Glomerular endothelial cell (primary cell): ENCODE measurements at places on chromosomes 7 and 10. TPM values are rescaled to one million over a fixed set of nuclear protein-coding genes. Genes with fewer than 3 reads are reported as not detected.

GRCh38 chr7:80147543-80148391 is 13.1 kb downstream of the GNAI1 start:
- no peak for DNase-seq

DNA sequence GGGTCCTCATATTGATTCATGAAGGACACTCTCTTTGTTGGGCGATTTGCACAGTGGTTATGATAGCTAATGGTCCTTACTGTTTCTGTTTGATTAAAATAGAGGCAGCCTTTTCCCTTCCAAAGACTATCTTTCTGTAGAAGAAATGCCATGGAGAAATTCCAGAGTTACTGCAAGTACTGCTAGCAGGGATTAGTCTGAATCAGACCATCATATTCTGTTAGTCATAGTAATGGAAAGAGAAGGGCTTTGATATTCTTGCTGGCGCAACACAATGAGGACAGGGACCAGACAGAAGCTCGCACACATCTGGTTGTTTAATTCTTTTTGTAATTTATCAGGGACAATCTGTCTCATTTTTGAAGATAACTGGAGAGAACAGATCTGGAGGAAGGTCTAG is 304.5 kb upstream of the FZD8 start:
- no peak for DNase-seq

DNA sequence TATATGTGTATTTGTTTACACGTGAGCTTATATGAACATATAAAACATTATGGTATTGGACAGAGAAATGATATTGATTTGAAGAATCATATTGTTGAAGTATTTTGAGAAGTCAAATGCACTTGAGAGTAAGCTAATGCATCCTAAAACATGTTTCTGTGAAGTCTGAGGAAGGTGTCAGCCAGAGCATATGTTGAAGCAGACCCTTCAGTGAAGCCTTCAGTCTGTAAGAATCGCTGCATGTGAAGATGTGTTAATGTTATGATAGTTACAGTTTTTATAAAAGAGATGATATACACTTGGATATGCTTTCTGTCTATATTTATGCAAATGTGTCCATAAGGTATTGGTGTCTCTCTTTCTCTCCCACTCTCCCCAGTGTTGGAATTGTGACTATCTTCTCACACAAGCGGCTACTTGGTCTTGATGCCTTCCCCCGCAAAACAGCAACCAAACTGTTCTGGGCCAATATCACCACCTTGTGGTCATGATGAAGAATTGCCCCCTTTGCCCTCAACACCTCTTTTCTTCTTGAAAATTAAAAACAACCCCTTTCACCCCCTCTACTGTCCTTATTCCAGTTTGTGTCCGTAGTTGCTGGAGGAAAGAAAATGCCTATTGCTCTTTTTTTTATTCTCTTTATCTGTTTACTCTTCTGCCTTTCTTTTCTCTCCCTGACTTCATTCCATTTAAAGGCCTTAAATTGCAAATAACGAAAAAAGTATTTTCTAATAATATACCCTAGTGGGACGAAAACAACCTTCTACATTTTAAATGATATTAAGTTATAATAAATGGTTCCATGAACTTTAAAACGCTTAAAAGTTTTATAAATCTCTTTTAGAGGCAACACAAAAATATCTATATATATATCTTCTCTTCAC is 64.9 kb downstream of the IKZF1 start:
- DNase-seq = peak; percentile 7

GRCh38 chr10:50605269-50605950 is 18.3 kb downstream of the SGMS1 start:
- DNase-seq = no peak

DNA sequence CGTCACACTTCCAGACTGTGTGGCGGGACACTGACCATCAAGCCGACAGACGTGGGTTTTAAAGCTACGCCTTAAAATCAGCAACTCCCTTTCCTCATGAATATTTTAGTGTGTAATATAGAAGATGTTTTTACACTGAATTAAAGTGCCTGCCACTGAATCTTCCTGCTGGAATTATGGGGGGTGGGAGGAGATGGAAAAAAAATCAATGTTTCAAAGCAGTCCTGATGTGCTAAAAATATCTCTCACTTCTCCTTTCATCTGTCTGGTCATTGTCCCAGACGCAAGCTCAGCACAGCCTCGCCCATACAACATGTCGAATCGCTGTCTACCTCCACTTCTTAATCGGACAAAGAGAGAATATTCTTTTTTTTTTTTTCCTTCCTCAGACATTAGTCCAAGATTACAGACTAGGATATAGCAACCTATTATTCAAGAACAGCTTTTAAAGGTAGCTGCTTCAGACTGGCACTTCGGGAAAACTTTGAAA is 165.1 kb upstream of the KLF14 start:
- DNase-seq = no peak

GRCh38 chr10:88553116-88553752 is 29.9 kb downstream of the RNLS start:
- peak; percentile 33 for DNase-seq

Gene ADCK2
- 22.5 and 22.8 TPM in 2 replicates for total RNA-seq

Gene HOXA3
- 5.5 and 6.1 TPM in 2 replicates for total RNA-seq

Gene TUBB8
- not detected in 2 replicates for total RNA-seq

Gene C7orf57
- 0.64 TPM in 1 of 2 replicates, not detected in the other for total RNA-seq

Gene VIPR2
- total RNA-seq = not detected in 2 replicates

Gene LIPN
- total RNA-seq = not detected in 2 replicates

Gene CFAP46
- total RNA-seq = 1.9 and 3.2 TPM in 2 replicates
